Progenitor cell of endocrine pancreas (in vitro differentiated cells): ENCODE measurements at places on chromosomes 3 and 15. TPM values are rescaled to one million over a fixed set of nuclear protein-coding genes. Genes with fewer than 3 reads are reported as not detected.

- DNase-seq = no peak
These were observed 192.5 kb upstream of the TSC22D2 start for GRCh38 chr3:150215616-150216015.

DNA sequence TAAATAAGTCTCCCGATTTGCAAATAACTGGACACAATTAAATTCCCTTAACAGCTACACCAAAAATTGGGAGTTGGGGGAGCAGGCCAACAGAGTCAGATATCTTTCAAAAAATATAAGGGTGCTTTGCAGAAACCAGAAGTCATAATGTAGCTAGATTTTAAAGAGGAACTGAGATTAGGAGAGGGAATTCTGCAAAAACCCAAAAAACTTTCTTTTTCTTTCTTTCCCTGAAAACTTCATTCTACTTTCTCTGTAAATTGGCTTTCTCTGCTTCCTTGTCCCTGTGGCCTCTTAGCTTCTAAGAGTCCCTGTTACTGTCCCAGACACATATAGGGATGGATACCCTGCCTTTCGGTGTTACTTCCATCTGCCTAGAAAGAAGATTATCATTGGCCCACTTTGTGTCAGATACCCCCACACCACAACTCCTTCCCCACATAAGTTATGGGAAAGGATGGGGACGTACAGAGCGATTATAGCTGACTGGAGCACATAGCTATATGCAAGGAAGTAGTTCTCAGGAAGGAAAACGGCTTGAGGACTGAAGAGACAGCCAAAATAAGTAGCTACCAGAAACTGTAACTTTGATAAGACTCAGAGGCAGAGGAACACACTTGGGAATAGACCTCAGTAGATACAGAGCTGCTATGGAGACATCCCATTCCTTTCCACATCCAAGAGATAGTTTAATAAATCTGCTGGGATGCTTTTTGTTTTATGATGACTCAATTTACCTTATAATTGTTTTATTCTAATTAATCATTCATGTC, 129.1 kb upstream of the TGFBR2 start:
- no peak for DNase-seq

- DNase-seq = no peak
These were observed 3.2 kb upstream of the FLNB start for GRCh38 chr3:58004973-58005372.

The ZNF501 gene
- 6.7 and 7.5 TPM in 2 replicates for total RNA-seq

The TGM5 gene
- not detected in 2 replicates for total RNA-seq

The NISCH gene
- total RNA-seq = 199 and 214 TPM in 2 replicates

The CCDC39 gene
- 0.22 and 0.29 TPM in 2 replicates for total RNA-seq

The CCR3 gene
- not detected in 2 replicates for total RNA-seq
